ENCODE measurements at places on chromosomes 6 and 20.

DNA sequence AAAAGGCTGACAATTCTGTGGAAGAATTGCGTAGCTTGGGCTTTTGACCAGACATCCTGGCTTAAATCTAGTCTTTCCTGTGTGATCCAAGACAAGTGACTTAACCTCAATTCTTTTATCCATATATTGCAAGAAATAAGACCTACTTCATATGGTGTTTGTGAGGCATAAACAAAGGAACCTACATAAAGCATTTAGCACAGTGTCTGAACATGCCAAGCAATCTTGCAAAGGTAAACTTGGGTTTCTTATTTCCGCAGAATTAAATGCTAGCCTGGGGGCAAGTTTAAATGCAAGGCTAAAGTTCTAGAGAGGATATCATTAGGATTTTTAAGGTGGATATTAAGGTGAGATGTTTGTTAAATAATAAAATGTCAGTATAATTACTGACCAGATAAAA, 47.9 kb downstream of the HDDC2 start:
- DNase-seq = no peak

GRCh38 chr6:159700970-159701369, 7.9 kb upstream of the SOD2 start:
- no peak for DNase-seq

GRCh38 chr6:48922837-48923236, 540.2 kb downstream of the MMUT start:
- no peak for DNase-seq

GRCh38 chr20:22088882-22089281, 383.4 kb downstream of the PAX1 start:
- DNase-seq = no peak

DNA sequence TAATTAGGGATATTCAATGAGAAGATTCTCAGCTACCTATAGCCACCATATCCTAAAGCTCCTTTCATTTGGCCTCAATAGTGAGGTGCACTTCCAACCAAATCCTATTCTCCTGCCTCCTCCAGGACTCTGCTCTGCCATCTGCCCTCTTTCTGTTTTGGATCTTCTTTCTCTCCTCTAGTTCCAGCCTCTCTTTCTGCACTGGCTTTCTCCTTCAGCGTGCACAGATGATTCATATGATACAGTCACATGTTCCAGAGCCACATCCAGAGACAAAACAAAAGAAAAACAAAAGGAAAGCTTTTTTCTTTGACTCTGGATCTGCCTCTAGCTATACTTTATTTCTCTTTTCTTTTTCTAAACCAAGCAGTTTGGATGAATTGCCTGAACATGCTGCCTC, 531.9 kb upstream of the MAN1A1 start:
- DNase-seq = no peak
